IMR-90 (cell line): ENCODE measurements at places on chromosomes 11 and 22. TPM values are rescaled to one million over a fixed set of nuclear protein-coding genes. Genes with fewer than 3 reads are reported as not detected.
A peak's percentile ranks its signal among the peaks of the same experiment; 100 is the strongest.

DNA sequence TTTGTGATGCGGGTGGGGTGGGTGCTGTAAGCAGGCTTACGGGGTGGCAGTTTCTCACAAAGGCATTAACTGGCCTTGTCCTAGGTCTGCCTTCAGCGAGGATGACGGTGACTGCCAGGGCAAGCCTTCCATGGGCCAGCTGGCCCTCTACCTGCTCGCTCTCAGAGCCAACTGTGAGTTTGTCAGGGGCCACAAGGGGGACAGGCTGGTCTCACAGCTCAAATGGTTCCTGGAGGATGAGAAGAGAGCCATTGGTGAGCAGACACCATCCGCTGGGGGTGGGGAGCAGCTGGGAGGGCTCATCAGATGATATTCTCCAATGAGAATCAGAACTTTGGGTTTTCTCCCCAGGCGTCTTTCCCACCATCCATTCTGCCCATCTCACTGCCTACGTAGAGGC, 5.8 kb downstream of the TCN2 start:
- H3K4me3 ChIP-seq = no peak overlapping the region
- no peak for DNase-seq
- H3K27me3 ChIP-seq = no peaks in the 10 kb centered on the region

- no peak overlapping the region for H3K27ac ChIP-seq
- H3K27me3 ChIP-seq = no peaks in the 10 kb centered on the region
- peaks cover 8% of the 10 kb centered on the region for H3K4me1 ChIP-seq
- no peak for DNase-seq
- no peaks in the 10 kb centered on the region for H3K36me3 ChIP-seq
- H3K4me3 ChIP-seq = no peak overlapping the region
These were observed 16.2 kb upstream of the RRAS2 start for GRCh38 chr11:14374922-14375830.

- H3K4me3 ChIP-seq = no peak overlapping the region
- H3K27me3 ChIP-seq = no peaks in the 10 kb centered on the region
- peak; percentile 94 for DNase-seq
- H3K4me1 ChIP-seq = peaks cover 1% of the 10 kb centered on the region; the same call in 1 of the 2 replicates
These were observed 723.0 kb downstream of the KCNA4 start for GRCh38 chr11:29293825-29294224.

Gene RASSF10
- total RNA-seq = not detected in 2 replicates

Gene ZNF215
- total RNA-seq = 7.2 and 7.7 TPM in 2 replicates
